ENCODE measurements at places on chromosomes 13 and 19.

DNA sequence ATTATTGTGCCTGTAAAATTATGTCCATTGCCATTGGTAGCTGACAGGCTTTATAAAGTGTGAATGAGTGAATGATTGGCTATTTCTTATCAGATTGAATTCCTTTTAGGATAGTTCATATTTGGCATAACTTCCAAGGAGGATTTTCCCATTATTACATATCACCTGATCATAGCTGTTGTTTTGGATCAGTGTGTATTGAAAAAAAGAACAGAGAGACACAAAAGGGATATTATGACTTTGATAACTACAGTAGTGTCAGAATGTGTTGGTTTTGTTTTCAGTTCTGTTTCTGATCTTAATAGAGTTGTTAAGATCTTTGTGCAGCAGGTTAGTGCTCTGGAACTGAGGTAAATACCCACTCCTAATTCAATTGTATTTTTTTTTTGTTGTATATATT is 103.8 kb downstream of the LRCH1 start:
- DNase-seq, result no peak

DNA sequence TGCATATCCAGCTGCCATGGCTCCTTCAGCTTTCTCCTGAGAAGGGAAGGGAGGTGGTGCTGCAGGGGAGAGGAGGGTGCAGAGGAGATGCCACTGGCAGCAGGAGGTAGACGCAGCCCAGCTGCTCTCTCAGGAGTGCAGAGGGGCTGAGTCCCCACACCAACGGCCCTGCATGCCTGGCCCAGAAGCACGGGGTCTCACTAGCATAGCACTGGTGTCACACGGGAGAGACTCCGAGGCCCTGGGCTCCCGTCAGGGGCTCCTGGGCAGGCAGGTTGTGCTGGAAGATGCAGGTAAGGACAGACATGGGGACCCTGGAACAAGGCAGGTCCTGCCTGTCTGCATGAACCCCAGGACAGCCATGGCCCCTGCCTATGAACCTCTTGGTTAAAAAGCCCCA is 80.1 kb downstream of the C1QTNF9 start:
- DNase-seq, result no peak

DNA sequence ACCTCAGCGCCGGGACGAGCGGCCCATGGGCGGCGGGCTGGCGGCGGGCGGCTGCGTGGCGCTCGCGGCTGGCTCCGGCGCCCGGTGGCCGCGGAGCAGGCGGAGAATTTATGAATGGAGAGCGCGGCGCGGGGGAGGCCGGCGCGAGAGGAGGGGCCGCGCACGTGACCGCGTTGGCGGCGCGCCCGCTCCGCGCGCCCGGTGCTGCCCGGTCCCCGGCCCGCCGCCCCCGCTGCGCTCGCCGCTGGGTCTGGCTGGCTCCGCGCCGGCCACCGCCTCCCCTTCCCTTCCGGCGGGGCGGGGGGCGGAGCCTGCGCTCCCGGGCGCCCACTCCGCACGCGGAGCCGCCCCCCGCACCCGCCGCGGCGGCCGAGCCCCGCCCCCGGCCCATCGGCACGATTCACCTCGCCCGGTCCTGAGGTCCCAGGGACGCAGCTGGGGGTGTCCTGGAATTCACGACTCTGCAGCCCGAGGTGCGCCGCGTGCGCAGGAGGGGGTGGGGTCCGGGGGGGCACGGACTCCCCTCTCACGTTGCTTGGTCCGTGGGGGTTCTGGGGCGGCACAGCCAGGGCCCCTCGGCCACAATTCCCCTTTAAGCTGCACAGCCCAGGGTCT is at the start of gene CBARP:
CBARP (minus strand) TSS at position 252 of the 615 bp plus-strand sequence. CDS start 1,905 bp downstream, outside the sequence.
- no peak for DNase-seq

DNA sequence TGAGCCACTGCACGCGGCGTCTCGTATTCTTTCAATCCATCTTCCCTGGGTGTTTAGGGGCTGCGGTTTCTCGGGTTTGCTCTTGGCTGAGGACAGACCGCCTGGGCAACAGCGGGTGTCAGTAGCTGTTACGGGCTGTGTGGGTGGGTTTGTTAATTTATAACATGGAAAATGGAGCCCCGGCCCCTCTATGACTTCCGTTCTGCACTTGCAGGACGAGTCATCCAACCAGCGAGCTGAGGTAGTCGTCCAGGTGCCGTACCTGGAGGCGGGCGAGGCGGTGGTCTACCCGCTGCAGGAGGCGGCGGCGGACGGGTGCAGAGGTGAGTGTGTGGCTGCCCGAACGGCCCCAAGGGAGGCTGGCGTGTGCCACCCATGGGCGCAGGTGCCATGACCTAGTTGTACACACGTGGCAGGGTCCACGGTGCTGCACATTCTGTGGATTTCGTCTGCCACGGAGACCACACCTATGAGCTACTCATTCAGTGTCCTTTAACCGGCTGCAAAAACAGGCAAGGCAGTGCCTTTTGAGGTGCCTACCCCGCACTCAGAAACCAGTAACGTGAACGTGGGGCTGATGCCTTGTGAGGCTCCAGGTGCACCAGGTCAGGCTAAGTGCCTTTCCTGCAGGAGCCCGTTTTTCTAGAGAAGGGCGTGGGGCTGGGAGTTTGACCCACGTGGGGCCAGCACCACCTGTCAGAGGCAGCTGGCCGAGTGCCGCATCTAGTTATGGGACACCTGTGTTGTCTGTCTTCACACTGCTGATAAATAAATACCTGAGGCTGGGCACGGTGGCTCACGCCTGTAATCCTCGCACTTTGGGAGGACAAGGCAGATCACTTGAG is 10.9 kb downstream of the POLR2E start:
- no peak for DNase-seq

GRCh38 chr19:3184847-3185460 is 776 bp upstream of the NCLN start:
- peak; percentile 71 for DNase-seq

GRCh38 chr13:39134574-39134973 is 96.3 kb downstream of the NHLRC3 start:
- no peak for DNase-seq

GRCh38 chr13:27159806-27160563 is 11.6 kb downstream of the USP12 start:
- no peak for DNase-seq

- DNase-seq, result no peak
Measured at GRCh38 chr13:73341748-73342147, 282.9 kb downstream of the KLF5 start.

DNA sequence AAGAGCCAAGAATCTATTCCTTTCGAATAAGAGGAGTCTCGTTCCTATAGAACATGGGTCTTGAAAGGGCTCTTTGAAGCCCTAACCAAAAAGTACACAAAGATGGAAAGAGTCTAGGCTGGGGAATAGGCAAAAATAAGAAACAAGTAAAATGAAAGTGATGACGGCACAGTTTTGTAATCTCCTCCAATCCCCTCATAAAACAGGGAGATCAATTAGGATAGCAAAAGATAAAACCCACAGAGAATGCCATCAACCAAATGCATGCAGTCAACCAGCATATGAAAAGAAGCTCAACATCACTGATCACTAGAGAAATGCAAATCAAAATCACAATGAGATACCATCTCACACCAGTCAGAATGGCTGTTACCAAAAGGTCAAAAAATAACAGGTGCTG is 122.4 kb upstream of the LSM14A start:
- DNase-seq, result no peak

DNA sequence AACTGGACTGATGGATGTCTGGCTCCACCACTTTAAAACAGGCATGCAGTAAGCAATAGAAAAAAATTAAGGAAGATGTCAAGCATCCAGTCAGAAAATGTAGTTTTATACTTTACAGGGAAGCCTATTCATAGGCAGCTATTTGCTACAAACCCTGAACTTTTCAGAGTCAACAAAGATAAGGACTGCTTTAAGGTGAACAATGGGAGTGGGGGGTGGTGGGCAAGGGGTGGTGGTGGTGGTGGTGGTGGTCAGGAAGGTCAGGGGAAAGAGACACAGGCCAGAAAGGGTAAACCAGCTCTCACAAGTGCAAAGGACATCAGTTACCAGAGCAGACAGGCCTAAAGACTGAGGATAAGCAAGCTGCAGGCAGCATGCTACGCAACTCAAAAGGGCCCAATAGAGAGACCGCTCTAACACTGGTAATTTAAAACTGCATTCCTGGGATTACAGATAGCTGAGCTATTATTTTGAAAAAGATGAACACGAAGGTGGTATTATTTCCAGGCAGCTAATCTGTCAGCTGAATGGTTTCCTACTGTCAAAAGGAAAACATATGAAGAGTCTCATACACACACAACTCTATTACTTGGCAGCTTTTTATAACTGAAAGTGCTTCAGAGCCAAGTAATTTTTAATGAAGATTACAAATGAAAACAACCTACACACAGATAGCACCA is 14.8 kb downstream of the BRD4 start:
- DNase-seq, result no peak

Data from right atrium auricular region (tissue), 2 donors.